ENCODE measurements at places on chromosomes 1 and 21.
A peak's percentile ranks its signal among the peaks of the same experiment; 100 is the strongest.

- no peak overlapping the region for H3K4me3 ChIP-seq
- no peak overlapping the region for H3K27ac ChIP-seq
- H3K36me3 ChIP-seq = peaks cover 2% of the 10 kb centered on the region
- peaks cover 9% of the 10 kb centered on the region for H3K4me1 ChIP-seq
- DNase-seq = no peak
These were observed 54.1 kb downstream of the LUZP1 start for GRCh38 chr1:23114424-23115079.

- H3K27ac ChIP-seq = no peak overlapping the region
- DNase-seq = peak; percentile 80
- H3K4me1 ChIP-seq = peaks cover 48% of the 10 kb centered on the region
- no peak overlapping the region for H3K4me3 ChIP-seq
These were observed 25.0 kb upstream of the DISP3 start for GRCh38 chr1:11453742-11454491.

DNA sequence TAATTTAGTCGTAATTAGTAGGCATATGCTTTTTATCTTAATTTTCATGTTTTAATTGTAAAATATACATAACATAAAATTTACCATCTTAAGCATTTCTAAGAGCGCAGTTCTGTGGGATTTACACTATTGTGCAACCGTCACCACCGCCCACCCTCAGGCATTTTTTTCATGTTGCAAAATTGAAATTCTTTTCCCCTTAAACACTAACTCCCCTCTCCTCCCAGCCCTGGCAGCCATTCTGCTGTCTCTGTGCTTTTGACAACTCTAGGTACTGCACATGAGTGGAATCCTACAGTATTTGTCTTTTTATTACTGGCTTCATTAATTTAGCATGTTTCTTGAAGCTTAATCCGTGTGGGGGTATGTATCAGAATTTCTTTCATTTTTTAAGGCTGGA is 7.8 kb downstream of the PIK3CD start:
- DNase-seq = no peak
- H3K4me3 ChIP-seq = no peak overlapping the region
- no peaks in the 10 kb centered on the region for H3K36me3 ChIP-seq
- H3K27me3 ChIP-seq = no peaks in the 10 kb centered on the region
- H3K27ac ChIP-seq = no peak overlapping the region
- no peaks in the 10 kb centered on the region for H3K4me1 ChIP-seq

- H3K4me3 ChIP-seq = no peak within 1 kb of the TSS
- H3K4me1 ChIP-seq = peaks cover 8% of the 10 kb centered on the region
- H3K36me3 ChIP-seq = no peaks in the 10 kb centered on the region
- DNase-seq = peak; percentile 92
- H3K27ac ChIP-seq = no peak within 1 kb of the TSS
These were observed at the start of gene HPDL for GRCh38 chr1:45326627-45327623. TSS of gene HPDL (plus strand) at chr1:45326895. CDS start at chr1:45327149, 254 bp downstream.

DNA sequence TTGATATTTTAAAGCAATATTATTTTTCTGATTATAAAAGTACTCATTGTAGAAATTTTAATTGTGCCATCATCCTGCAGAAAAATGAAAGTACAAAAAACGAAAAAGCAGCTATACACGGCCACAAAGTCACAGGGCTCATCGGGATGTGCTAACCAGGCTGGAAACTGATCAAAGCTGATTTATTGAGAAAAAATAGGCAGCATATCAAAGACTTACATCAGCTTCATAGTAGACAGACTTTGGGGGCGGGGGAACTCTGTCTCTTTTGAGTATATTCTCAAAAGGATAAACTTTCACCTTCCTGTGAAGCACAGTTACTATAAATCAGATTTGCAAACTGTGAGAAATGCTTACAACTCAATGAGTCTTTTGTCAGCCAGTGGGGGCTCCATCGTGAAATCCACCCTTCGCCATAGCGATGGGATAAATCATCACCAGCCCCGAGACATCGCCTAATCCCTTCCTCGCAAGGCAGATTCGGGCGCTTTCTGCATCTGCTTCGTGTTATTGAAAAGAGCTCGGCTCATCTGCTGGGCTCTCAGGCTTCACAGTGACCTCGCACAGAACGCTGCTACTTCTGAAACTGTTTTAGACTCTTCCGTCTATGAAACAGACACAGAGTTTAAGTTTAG is 69.2 kb upstream of the ERG start:
- H3K4me3 ChIP-seq = peak overlapping the region; percentile 21
- no peak overlapping the region for H3K27ac ChIP-seq
- no peaks in the 10 kb centered on the region for H3K4me1 ChIP-seq
- H3K36me3 ChIP-seq = no peaks in the 10 kb centered on the region
- H3K27me3 ChIP-seq = peaks cover 7% of the 10 kb centered on the region

DNA sequence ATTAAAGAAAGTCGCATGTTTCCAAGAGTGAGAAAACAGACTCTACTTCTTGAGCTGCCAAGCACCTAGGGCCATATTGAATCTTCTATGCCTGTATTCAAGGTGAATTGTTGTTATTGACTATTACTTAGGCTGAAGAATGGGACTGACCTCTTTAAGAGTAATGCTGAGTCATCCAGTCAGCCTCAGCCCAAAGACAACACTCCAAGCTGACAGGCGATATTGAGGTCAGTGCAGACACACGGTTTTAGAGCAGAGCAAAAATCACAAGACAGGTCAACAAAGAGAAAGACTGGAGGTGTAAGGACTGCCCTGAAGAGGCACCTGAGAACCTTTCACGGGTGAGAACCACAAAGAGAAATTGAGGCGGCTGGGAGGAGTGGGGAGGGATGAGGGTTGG is 146.9 kb downstream of the MIS18A start:
- no peaks in the 10 kb centered on the region for H3K27me3 ChIP-seq
- peaks cover 11% of the 10 kb centered on the region for H3K4me1 ChIP-seq
- no peak overlapping the region for H3K27ac ChIP-seq
- DNase-seq = no peak
- H3K36me3 ChIP-seq = no peaks in the 10 kb centered on the region

DNA sequence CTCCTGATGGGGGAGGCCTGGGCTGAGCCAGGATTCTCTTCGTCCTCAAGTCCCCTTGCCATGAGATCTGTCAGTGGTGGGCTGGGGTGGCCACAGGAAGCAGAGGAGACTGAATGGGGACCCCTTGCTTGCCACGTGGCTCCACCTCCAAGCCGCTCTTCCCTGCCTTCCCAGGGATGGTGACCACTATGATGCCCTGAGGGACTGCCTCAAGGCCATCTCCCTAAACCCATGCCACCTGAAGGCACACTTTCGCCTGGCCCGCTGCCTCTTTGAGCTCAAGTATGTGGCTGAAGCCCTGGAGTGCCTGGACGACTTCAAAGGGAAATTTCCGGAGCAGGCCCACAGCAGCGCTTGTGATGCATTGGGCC is 20.9 kb upstream of the TMEM222 start:
- H3K36me3 ChIP-seq = peaks cover 32% of the 10 kb centered on the region
- no peak for DNase-seq
- H3K27ac ChIP-seq = peak overlapping the region; percentile 92
- peaks cover 52% of the 10 kb centered on the region for H3K4me1 ChIP-seq
- no peak overlapping the region for H3K4me3 ChIP-seq

- peaks cover 25% of the 10 kb centered on the region for H3K36me3 ChIP-seq
- no peak overlapping the region for H3K4me3 ChIP-seq
- no peak overlapping the region for H3K27ac ChIP-seq
- no peaks in the 10 kb centered on the region for H3K27me3 ChIP-seq
These were observed 14.9 kb downstream of the COL6A2 start for GRCh38 chr21:46112725-46113215.

GRCh38 chr1:234572966-234573365 is 37.0 kb downstream of the IRF2BP2 start:
- DNase-seq = no peak
- no peaks in the 10 kb centered on the region for H3K4me1 ChIP-seq
- H3K36me3 ChIP-seq = no peaks in the 10 kb centered on the region
- no peaks in the 10 kb centered on the region for H3K27me3 ChIP-seq
- no peak overlapping the region for H3K4me3 ChIP-seq

DNA sequence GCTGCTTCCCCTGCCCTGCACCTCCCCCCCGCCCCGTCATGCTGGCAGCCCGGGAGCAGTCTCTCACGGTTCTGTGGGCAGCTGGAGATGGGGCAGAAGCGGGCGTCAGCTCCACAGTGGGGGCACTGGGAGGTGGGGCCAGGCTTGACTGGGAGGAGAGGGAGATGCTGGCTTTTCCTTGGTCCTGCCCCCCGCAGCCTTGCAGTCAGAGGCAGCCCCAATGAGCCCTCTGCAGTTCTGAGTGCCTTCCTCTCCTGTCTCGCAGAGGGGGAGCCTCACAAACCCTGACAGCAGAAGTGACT is 21.7 kb downstream of the ARHGEF10L start:
- no peaks in the 10 kb centered on the region for H3K27me3 ChIP-seq
- DNase-seq = no peak
- H3K36me3 ChIP-seq = no peaks in the 10 kb centered on the region
- no peak overlapping the region for H3K4me3 ChIP-seq

DNA sequence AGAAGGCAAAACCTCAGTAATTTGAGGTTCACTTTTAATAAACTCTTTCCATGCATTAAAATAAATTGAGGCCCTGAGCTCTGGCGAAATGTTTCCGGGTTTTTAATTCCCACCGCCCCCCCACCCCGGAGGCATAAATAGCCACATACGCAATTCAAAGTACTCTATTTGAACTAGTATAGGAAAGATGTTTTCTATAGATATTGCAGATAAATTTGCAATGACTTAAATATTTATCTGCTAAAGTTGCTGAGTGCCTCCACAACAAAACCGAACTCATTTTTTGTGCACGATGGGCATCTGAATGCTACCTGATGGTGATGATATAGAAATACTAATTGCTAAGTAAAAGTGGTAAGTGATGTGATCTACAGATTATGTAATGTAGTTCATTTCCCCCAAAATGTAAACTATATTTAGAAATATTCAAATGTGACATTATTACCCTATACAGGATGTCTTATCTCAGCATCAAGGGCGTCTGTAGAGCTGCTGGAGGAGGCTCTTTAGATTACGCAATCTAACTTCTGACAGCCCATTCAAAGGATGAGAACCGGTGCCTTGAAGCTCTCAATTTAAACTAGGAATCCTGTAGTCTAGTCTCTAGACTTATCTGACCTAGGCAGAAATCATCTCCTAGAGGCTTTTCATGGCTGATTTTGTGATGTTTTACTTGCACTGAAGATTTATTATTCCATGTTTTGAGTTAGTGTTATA is 8.5 kb downstream of the IRF2BP2 start:
- H3K27ac ChIP-seq = peak overlapping the region; percentile 100
- peaks cover 37% of the 10 kb centered on the region for H3K36me3 ChIP-seq
- H3K4me3 ChIP-seq = no peak overlapping the region
- H3K27me3 ChIP-seq = no peaks in the 10 kb centered on the region

GRCh38 chr21:42645211-42646075 is 8.0 kb upstream of the PDE9A start:
- no peaks in the 10 kb centered on the region for H3K4me1 ChIP-seq
- no peaks in the 10 kb centered on the region for H3K36me3 ChIP-seq
- H3K27me3 ChIP-seq = no peaks in the 10 kb centered on the region
